ENCODE measurements at places on chromosomes 11 and 22. TPM values are rescaled to one million over a fixed set of nuclear protein-coding genes. Genes with fewer than 3 reads are reported as not detected.

The APOL5 gene
- not detected for total RNA-seq

The FAT3 gene
- 0.20 TPM for total RNA-seq

The TENM4 gene
- total RNA-seq = 5.9 TPM

The IL18 gene
- not detected for total RNA-seq

The OR51G1 gene
- not detected for total RNA-seq

The ANGPTL5 gene
- 0.39 TPM for total RNA-seq

The CDC45 gene
- 23.1 TPM for total RNA-seq

The OR52B2 gene
- total RNA-seq = not detected

The IGLL1 gene
- total RNA-seq = not detected

The DRD4 gene
- under 0.01 TPM for total RNA-seq

The CCDC89 gene
- 4.8 TPM for total RNA-seq

The SEPTIN5 gene
- total RNA-seq = 9.6 TPM

The TMPRSS13 gene
- total RNA-seq = under 0.01 TPM

The BIRC3 gene
- 0.37 TPM for total RNA-seq

The MFNG gene
- 0.59 TPM for total RNA-seq

All from subcutaneous preadipocyte (primary cell).